Activated CD8-positive, alpha-beta memory T cell treated with anti-CD3 and anti-CD28 coated beads for 24 hours (primary cell): ENCODE measurements at places on chromosomes 12 and 14.

DNA sequence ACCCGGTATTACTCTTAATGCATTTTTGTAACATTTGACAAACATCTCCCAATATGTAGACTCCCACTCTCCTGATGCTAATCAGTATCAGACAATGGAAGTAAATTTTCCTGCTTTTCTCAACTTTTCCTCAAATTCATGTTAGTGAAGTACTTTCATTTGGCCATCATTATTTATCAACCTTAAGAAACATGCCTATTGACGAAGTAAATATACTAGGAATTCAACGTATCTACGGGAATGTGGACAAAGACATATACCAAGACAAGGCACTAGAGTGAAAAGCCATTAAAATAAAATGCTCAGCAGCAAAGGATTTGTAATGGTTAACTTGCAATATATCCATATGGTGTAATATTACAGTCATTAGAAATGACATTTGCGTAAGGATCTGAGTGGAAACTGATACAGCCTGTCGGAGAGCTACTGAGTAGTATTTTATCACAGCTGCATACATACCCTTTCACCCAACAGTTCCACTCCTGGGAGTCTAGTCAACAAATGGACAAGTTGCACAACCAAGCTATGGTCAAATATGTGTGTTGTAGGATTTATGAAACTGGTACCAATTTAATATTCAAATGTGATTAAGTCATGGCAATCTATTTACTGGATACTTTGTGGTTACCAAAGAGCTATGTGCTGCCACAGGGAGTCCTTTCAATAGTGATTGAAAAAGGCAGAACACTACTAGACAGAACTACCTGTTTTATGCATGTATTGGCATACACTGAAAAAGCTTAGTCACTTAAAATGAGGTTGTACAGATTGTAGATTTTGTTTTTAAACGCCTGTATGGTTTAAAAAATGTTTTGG is 26.5 kb downstream of the NUDT4 start:
- no peak for DNase-seq

GRCh38 chr12:12721176-12721751 is 4.1 kb downstream of the CDKN1B start:
- DNase-seq: no peak

- no peak for DNase-seq
Measured at GRCh38 chr12:24020397-24021163, 71.1 kb upstream of the SOX5 start.

DNA sequence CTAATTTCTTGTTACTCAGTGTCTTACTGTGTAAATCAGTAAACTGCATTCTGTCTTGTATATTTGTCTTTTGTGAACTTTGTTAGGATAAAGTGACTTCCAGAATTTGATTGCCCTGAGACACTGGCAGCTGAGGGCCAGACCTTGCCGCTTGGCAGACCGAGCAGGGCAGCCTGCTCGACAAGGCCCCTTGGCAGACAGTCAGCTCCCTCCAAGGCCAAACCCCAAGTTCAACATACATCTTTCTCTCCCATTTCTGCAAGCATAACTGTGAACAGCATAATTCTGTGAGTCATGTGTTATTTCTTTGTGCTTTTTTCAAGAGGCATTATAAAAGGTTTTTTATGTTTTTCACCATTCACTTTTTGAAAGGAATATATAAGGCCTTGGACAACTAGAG is 39.2 kb upstream of the BMAL2 start:
- no peak for DNase-seq

- no peak for DNase-seq
Measured at GRCh38 chr12:52474212-52474611, 607 bp upstream of the KRT6C start.

GRCh38 chr12:122661938-122662337 is 41.2 kb downstream of the HCAR2 start:
- no peak for DNase-seq
